ENCODE measurements at places on chromosomes 6 and 20.

DNA sequence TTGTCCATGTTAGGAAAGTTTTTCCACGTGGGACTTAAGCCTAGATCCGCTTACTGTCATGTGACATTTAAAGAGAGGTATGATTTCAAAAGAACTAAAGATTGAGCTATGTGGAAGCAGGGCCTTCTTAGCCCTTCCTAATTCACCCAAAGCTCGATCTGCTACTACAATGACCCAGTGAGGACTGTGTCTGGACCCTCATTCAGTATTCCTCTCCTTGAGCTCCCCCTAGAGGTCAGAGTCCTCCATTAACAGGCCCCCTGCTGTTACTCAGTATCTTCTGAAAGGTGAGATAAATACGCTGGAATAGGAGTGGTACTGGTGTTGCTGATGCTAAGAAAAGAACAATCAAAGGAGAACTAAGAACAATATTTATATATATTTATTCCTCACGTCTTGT lies 414.0 kb downstream of the GJA1 start:
- DNase-seq, result no peak

DNA sequence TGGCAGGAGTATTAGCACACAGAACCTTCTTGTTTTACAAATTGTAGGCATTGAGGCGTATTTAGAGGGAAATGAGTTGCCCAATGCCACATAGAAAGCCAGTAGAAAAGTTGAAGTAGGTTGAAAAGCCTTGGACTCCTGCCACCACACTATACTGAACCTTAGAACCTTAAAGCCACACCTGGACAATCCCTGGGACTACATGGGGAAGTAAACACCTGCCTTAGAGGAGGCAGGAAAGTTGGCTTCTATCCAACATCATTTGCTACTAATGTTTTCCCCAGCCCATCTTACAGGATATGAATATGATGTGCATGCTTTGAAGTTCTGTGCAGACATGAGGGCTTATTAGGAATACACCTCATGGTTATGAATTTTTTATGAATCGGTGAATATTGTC lies 5.3 kb upstream of the EPPIN start:
- no peak for DNase-seq

GRCh38 chr6:170305805-170306323 lies 694 bp upstream of the FAM120B start:
- DNase-seq, result no peak

- peak; percentile 32 for DNase-seq
These were observed 50.2 kb downstream of the IYD start for GRCh38 chr6:150418827-150419594.

GRCh38 chr6:12848964-12849808 lies 132.6 kb downstream of the PHACTR1 start:
- no peak for DNase-seq

GRCh38 chr20:32496811-32497533 lies 88.2 kb downstream of the NOL4L start:
- DNase-seq, result no peak

DNA sequence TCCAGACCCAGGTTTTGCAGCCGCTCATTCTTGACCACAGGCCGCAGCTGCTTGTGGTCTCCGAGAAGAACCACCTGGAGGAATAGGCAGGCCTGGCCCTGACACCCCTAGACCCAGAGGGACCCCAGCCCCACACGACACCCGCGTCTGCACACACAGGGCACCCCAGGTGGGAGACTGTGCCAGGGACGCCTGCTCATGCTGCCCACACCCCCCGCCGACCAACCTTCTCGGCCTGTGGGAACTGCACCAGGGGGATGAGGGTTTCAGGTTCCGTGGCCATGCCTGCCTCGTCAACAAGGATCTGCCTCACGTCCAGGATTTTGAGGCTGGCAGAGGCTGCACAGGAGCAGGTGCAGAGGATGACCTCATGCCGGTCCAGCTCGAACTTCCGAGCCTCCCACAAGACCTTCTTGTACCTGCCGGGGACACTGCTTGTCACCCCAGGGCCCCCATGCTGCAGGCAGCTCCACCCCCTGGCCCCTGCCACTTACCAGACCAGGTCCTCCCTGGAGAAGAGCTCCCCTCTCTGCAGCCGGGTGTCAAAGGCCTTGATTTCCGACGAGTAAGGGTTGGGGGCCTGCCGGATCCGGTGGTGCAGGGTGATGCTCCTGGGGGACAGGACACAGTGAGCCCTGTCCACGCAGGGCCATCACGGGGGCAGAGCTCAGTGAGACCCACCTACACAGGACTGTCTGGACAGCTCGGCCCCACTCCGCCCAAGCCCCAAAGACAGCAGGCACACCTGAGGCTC lies 7.1 kb downstream of the FNDC11 start:
- DNase-seq, result no peak

DNA sequence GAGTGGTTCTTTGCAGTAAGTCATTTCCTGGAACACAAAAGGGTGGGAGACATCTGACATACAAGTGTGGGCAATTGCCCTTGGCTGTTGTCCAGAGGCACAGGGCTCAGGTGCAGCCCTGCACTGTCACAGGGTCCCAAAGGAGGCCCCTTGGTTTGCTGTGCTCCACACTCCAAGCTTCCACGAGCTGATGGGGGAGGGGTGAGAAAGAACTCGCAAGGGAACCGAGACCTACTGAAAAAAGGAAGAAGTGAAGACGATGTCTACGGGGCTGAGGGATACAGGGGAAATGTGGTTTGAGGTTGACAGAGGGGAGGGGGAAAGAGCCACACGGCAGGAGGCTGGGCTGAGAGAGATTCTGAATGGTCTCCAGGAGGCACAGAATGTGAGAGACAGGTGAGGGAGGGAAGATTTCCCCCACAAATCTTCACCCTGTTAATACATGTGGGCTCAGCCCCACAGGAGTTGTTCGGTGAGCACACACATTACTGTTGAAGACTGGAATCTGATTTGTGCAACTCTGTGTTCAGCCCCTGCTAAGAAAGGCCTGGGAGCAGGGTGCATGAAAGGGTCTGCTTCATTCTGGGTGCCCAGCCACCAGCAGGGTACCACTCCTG lies 123.4 kb downstream of the LY86 start:
- no peak for DNase-seq

Measured in CD4-positive, alpha-beta T cell treated with Interleukin-6 at 100 ng/mL for 8 hours (primary cell).